T-cell (primary cell): ENCODE measurements at places on chromosomes 12 and 14. TPM values are rescaled to one million over a fixed set of nuclear protein-coding genes. Genes with fewer than 3 reads are reported as not detected.

DNA sequence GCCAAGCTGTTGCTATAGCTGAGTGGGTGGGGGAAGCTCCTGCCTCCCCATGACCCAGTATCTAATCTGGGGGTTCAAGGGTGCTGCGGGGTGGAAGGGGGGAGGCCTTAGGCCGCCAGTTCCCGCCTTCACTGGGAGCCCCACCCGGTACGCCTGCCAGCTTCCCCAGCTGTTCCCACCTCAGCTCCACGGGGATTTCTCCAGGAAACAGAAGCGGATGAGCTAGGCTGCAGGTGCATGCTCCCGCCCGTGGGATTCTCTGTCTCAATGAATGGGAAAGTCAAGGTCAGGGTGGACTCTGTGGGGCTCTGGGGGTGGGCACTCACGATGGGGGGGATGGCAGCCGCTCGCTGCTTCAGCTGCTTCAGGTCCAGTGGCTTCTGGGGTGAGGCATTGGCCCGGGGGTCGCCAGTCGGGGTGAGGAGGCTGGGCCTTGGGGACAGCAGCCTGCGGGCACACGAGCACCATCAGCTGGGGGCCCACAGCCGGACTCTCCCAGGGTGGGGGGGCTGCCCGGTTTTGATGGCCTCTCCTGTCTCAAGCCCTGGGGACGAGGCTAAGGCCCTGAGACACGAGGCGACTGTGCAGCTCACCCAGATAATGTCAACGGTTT, 68.6 kb downstream of the RFLNA start:
- no peak overlapping the region for H3K4me3 ChIP-seq
- no peak for DNase-seq
- H3K4me1 ChIP-seq: no peaks in the 10 kb centered on the region

GPR137C gene
- total RNA-seq: 0.33 TPM

DNA sequence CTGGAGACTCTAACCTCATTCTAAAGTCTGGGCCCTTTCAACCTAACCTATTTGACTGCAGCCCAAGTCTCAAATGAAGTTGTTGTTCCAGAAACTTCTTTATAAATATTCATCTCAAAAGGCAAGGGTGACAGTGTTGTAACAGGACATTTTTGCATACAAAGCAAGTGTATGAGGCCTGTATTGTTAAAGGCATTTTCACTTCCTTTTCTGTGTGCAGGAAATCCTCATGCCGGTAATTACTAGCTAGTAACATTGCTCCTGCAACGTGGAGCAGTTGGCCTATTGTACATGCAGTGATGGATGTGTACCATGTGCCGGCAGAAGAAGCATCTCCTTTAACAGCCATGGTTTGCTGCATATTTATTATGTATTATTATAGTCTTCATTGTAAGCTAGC, 156.5 kb upstream of the RMST start:
- no peaks in the 10 kb centered on the region for H3K27me3 ChIP-seq
- H3K36me3 ChIP-seq: no peaks in the 10 kb centered on the region
- DNase-seq: no peak
- no peaks in the 10 kb centered on the region for H3K4me1 ChIP-seq
- no peak overlapping the region for H3K4me3 ChIP-seq

ACYP1 gene
- total RNA-seq: 15.3 TPM

GRCh38 chr14:56271970-56272369, 153.8 kb downstream of the PELI2 start:
- no peaks in the 10 kb centered on the region for H3K36me3 ChIP-seq
- H3K27ac ChIP-seq: no peak overlapping the region
- H3K4me1 ChIP-seq: no peaks in the 10 kb centered on the region

GRCh38 chr14:33933386-33933933, 17.4 kb downstream of the EGLN3 start:
- H3K4me3 ChIP-seq: no peak overlapping the region
- no peaks in the 10 kb centered on the region for H3K36me3 ChIP-seq
- no peak overlapping the region for H3K27ac ChIP-seq

- DNase-seq: no peak
- peaks cover 3% of the 10 kb centered on the region for H3K4me1 ChIP-seq
- peaks cover 54% of the 10 kb centered on the region for H3K36me3 ChIP-seq
- no peak overlapping the region for H3K27ac ChIP-seq
- H3K4me3 ChIP-seq: no peak overlapping the region
Observed at GRCh38 chr12:11885261-11886038, 185.3 kb upstream of the BCL2L14 start.

DNA sequence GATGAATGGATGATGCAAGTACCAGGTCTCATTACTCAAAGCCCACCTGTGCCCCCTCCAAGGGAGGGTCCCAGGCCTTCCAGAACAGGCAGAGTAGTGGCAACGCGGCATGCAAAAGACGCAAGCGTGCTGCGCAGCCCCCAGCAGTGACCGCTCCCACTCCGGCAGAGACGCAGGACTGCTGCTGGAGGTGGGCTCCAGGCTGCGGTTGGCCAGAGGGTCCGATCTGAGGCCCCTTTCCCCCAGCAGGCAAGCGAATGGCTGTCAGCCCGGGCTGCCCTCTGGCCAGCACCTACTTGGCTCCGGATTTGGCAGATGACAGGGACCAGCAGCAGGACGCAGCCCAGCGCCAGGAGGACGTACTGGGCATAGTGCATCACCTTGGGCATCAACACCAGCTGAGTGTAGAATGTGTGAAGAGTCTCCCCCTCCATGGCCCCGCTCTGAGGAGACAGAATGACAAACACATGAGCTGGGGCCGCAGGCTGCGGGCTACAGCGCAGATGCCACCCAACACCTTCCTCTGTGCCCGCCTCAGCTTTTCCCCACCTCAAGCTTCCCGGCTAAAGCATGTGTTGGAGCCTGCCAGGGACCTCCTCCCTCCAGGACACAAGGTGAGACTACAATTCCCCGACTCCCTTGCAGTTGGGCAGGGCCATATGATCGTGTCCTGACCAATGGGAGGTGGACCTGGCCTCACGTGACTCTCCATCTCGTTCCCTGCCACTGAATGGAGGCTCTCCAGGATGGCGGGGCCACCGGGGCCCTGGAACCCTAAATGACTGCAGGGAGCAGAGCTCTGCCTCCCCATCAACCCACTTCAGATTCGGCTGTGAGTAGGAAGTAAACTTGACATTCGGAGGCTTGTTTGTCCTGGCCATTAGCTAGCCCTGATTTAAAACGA, 77.4 kb downstream of the SCARB1 start:
- no peak overlapping the region for H3K4me3 ChIP-seq
- H3K27ac ChIP-seq: no peak overlapping the region
- H3K4me1 ChIP-seq: no peaks in the 10 kb centered on the region
- no peak for DNase-seq
- peaks cover under 1% of the 10 kb centered on the region for H3K27me3 ChIP-seq
- H3K36me3 ChIP-seq: peaks cover 2% of the 10 kb centered on the region

GRCh38 chr12:53603804-53604203, 22.4 kb downstream of the ATF7 start:
- H3K4me3 ChIP-seq: no peak overlapping the region
- no peaks in the 10 kb centered on the region for H3K27me3 ChIP-seq
- DNase-seq: no peak
- no peak overlapping the region for H3K27ac ChIP-seq
- peaks cover 7% of the 10 kb centered on the region for H3K4me1 ChIP-seq

AKAP5 gene
- total RNA-seq: 0.63 TPM

GRCh38 chr14:22887990-22888378, 5.0 kb downstream of the REM2 start:
- H3K36me3 ChIP-seq: no peaks in the 10 kb centered on the region
- H3K27ac ChIP-seq: peak overlapping the region; percentile 67
- H3K4me3 ChIP-seq: peak overlapping the region; percentile 60
- peaks cover 54% of the 10 kb centered on the region for H3K4me1 ChIP-seq

GRCh38 chr12:646442-647384, 16.5 kb downstream of the NINJ2 start:
- no peak overlapping the region for H3K4me3 ChIP-seq
- DNase-seq: no peak
- no peak overlapping the region for H3K27ac ChIP-seq
- no peaks in the 10 kb centered on the region for H3K27me3 ChIP-seq
- no peaks in the 10 kb centered on the region for H3K36me3 ChIP-seq
- peaks cover 27% of the 10 kb centered on the region for H3K4me1 ChIP-seq

DNA sequence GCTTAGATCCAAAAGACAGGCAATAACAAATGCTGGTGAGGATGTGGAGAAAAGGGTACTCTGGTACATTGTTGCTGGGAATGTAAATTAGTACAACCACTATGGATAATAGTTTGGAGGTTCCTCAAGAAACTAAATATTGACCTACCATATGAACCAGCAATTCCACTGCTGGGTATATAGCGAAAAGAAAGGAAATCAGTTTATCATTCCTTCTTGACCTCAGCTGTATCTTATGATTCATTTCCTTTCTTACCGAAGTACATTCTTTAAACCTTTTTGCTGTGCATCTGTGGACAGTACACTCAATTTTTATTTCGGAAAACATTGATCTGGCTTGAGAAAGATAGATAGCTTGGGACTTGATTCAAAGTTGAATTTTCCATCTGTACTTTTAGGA, 183.2 kb upstream of the LRFN5 start:
- no peak overlapping the region for H3K4me3 ChIP-seq
- H3K27ac ChIP-seq: no peak overlapping the region
- no peaks in the 10 kb centered on the region for H3K27me3 ChIP-seq
- no peaks in the 10 kb centered on the region for H3K36me3 ChIP-seq
- H3K4me1 ChIP-seq: no peaks in the 10 kb centered on the region
- no peak for DNase-seq

DNA sequence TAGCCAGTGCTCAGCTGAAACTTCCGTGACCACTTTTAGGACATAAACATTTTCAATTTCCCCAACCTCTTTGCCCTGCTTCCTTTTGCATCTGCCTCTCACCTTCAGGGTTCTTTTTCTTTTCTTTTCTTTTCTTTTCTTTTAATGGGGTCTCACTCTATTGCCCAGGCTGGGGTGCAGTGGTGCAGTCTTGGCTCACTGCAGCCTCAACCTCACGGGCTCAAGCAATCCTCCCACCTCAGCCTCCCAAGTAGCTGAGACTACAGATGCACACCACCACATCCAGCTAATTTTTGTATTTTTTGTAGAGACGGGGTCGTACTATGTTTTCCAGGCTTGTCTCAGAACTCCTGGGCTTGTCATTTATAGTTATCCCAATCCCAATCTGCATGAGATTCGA, 4.7 kb upstream of the LRP10 start:
- H3K27ac ChIP-seq: no peak overlapping the region
- H3K27me3 ChIP-seq: no peaks in the 10 kb centered on the region
- DNase-seq: no peak
- H3K36me3 ChIP-seq: no peaks in the 10 kb centered on the region

TAS2R43 gene
- total RNA-seq: 2.1 TPM

DNA sequence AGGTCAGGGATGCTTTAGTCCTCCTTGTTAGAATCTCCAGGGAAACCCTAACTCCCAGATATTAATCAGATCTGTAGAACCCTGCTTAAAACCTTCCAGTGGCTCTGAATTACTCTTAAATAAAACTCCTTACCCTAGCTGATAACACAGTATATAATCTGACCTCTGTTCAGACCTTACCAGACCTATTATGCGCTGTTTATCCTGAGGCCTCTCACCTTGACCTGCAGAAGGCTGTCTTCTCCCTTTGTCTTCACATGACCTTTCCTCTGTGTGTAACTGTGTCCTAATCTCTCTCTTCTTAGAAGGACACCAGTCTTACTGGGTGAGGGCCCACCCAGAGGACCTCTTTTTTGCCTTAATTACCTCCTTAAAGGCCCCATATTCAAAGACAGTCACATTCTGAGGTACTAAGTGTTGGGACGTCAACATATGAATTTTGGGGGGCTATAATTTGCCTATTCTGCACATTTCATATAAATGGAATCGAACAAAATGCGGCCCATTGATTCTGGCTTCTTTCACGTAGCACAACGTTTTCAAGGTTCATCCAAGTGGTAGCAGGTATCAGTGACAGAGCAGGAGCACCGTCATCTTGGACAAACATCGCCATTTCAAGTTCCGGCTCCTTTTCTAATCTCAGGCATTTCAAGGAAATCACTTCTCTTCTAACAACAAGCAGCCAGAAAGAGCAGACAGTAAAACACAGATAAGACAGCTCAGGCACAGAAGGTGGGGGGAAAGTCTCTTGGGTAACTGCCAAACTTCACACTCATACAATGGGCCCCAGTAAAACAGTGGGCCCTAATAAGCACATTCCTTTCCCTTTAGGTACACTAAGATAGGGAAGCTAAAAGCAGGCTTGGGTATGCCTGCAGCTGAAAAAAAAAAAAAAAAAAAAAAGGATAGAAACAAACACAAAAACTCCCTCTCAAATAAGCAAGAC, 200.2 kb upstream of the NUDT4 start:
- no peaks in the 10 kb centered on the region for H3K36me3 ChIP-seq
- no peak overlapping the region for H3K27ac ChIP-seq
- H3K27me3 ChIP-seq: peaks cover 3% of the 10 kb centered on the region
- no peaks in the 10 kb centered on the region for H3K4me1 ChIP-seq
- H3K4me3 ChIP-seq: no peak overlapping the region

DNA sequence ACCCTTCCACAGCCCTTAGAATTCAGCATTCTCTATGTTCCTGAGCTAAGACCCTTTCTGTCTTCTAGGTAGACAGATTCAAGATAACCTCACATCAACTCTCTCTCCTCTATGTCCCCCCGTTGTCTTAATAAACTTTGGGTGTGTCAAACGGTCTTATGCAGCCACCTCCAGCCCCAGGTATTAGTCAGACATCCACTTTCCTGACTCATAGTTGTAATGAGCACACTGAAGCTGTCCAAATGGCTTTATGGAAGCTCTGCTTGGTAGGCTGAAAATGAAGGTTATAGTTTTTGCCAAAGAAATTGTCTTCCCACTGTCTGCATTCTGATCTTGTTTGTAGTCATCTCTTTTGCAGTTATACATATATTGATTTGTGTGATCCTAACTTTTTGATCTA, 482.0 kb downstream of the RMST start:
- H3K4me1 ChIP-seq: no peaks in the 10 kb centered on the region
- no peaks in the 10 kb centered on the region for H3K36me3 ChIP-seq
- H3K4me3 ChIP-seq: no peak overlapping the region

- H3K4me1 ChIP-seq: peaks cover 8% of the 10 kb centered on the region
- H3K36me3 ChIP-seq: no peaks in the 10 kb centered on the region
- H3K4me3 ChIP-seq: no peak overlapping the region
- no peaks in the 10 kb centered on the region for H3K27me3 ChIP-seq
- DNase-seq: no peak
Observed at GRCh38 chr12:67477681-67478265, 170.8 kb upstream of the DYRK2 start.

ESPL1 gene
- 1.8 TPM for total RNA-seq

HCAR2 gene
- total RNA-seq: not detected
